ENCODE measurements at places on chromosomes 2 and 18. TPM values are rescaled to one million over a fixed set of nuclear protein-coding genes. Genes with fewer than 3 reads are reported as not detected.

GRCh38 chr2:1170241-1170640 lies 219.6 kb downstream of the SNTG2 start:
- DNase-seq: no peak

DNA sequence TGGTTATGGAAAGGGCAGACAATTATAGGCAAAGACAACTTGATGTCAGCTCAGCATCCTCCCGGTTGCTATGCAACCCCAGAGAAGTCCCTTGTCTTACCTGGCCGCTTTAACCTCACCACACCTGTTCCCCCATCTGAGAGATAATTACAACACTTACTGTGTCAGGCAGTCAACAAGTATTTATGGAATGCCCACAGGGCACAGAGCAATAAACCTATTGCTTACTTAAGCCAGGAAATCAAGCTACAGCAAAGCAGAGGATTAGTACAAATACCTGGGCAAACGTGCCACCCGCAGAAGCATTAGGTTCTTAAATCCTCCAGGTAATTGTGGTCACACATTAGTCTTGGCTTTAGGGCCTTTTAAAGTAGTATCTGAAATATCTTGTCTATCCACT lies 320.4 kb upstream of the REV1 start:
- no peak for DNase-seq

GRCh38 chr2:66364495-66365333 lies 70.2 kb upstream of the MEIS1 start:
- no peak for DNase-seq

DNA sequence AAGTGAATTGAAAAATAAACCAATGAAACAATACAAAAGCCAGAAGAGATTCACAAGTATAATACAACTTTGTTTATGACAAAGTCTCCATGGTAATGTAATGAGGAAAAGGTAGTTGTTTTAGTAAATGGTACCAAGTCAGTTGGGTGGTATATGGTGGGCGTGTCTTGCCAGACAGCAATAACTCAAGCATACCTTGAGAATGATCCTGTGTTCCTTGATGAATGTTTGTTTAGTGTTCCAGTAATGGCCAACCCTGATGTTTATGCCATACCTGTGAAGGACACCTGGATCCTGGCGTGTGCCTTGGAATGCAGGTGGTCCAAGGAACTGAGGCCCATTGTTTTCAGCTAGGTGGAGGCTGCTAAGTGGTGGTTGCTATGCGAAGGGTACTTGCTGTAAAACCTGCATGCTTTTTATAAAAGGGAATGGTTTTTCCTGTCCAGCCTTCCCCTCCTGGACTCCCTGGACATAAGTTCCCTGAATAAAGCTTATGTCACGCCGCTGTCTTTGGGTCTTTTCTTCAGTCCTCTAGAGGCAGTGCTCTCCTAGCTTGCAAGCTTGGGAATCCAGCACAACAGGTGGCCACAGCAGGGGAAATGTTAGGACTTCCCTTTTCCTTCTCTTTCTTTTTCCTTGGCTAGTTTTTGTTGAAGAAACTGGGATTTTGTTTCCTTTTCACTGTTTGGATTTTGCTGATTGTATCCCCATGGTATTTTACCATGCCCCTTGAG lies 54.7 kb downstream of the MTA3 start:
- no peak for DNase-seq

DNA sequence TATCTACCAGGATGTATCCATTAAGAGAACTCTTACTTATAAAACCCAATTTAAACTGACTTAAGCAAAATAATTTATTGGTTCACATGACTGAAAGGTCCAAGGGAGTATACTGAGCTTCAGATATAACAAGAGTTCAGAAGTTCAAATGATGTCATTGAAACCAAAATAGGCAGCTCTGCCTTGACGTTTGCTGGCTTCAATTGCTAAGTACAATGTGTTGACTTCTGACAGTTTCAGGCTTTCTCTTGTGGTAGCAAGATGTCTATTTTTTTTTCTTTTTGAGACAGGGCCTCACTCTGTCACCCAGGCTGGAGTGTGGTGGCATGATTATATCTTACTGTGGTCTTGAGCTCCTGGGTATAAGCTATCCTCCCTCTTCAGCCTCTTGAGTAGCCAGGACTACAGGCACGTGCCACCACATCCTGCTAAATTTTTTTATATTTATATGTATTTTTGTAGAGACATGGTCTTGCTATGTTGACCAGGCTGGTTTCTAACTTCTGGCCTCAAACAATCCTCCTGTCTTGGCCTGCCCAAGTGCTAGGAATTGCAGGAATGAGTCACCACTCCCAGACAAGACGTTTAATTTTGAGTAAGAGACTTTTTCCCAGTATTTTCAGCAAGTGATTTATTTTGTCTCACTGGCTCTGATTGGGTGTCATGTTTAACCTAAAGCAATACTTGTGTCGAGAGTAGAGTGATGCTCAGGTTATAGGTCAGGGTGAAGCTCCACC lies 184.8 kb downstream of the NR4A2 start:
- no peak for DNase-seq

DNA sequence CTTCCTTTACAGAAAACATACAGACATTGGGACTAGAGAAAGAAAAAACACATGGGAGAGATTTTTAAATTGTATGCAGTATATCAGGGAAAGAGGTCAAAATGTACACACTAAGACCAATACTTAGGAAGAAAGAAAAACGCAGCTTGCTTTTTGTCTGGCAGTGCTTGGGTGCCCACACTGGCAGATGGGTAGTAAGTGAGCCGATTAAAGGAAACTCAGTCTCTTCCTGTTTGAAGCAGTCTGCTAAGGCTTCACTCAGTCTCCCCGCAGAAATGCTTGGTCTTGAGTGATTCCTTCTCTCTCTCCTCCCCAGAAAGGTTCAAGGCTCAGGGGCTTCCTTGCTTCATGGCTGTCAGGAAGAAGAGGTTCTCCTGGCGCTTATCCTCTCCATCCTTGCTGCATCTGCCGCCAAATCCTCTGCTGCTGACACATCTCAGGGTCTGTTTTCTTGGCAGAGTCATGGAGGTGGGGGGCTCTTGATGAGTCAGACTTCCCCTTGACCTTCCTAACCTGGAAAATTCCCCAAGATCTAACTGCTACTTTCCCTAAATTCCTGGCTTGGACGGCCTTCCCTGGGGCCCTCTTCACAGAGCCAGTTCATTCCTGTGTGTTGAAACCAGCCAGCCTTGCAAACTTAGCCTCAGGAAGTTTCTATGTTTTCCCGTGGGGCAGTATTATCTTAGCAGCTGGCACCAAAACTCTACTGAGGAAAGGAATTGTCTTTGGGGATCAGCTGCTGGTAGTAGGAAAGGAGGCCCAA lies 10.5 kb upstream of the TMSB10 start:
- DNase-seq: no peak

GRCh38 chr2:212842544-212843185 lies 304.1 kb upstream of the ERBB4 start:
- DNase-seq: no peak

GRCh38 chr2:187362151-187362550 lies 85.9 kb downstream of the CALCRL start:
- no peak for DNase-seq

The CFAP210 gene
- polyA plus RNA-seq: 0.34 TPM

The VIT gene
- polyA plus RNA-seq: not detected

The UGT1A5 gene
- polyA plus RNA-seq: not detected

GRCh38 chr2:58720770-58721697 lies 479.9 kb upstream of the FANCL start:
- DNase-seq: no peak

The ALPG gene
- 0.07 TPM for polyA plus RNA-seq

- DNase-seq: no peak
Observed at GRCh38 chr18:79531386-79531785, 135.7 kb downstream of the NFATC1 start.

DNA sequence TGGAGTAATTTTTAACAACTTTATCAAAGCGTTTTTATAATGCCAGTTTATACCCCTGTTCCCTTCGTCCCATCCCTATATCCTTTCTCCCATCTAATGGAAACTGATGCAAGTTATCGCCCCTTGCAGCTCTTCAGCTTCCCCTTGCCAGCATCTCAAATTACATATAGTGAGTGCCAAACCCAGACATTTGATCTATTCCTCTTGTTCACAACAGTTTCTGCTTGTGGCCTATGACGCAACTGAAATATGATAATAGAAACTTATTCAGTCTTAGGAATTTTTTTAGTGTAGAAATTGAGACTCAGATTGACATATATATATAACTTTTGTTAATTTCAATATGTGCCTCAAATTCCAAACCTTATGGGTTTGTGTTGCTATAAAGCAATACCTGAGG lies 562.2 kb upstream of the VWC2L start:
- DNase-seq: no peak

GRCh38 chr2:110983133-110983532 lies 137.6 kb upstream of the BCL2L11 start:
- no peak for DNase-seq

All from A549 (cell line).